ENCODE measurements at places on chromosomes 1 and 21.

GRCh38 chr1:90561103-90561783 lies 155.9 kb downstream of the BARHL2 start:
- no peak overlapping the region for H3K27ac ChIP-seq
- H3K4me1 ChIP-seq = no peaks in the 10 kb centered on the region
- DNase-seq = no peak
- no peak overlapping the region for H3K4me3 ChIP-seq
- H3K36me3 ChIP-seq = no peaks in the 10 kb centered on the region

- no peak overlapping the region for H3K27ac ChIP-seq
- H3K4me1 ChIP-seq = peaks cover 18% of the 10 kb centered on the region
- H3K27me3 ChIP-seq = no peaks in the 10 kb centered on the region
- no peaks in the 10 kb centered on the region for H3K36me3 ChIP-seq
- H3K4me3 ChIP-seq = no peak overlapping the region
These were observed 22.0 kb downstream of the CSF1 start for GRCh38 chr1:109932679-109933078.

GRCh38 chr1:38403667-38404066 lies 357.1 kb upstream of the POU3F1 start:
- H3K27ac ChIP-seq = no peak overlapping the region
- H3K4me1 ChIP-seq = no peaks in the 10 kb centered on the region
- no peak for DNase-seq

GRCh38 chr1:161787355-161787754 lies 21.2 kb downstream of the ATF6 start:
- H3K4me3 ChIP-seq = no peak overlapping the region

Data from colonic mucosa (tissue), 4 donors.